Caco-2 (cell line): ENCODE measurements at places on chromosomes 5 and 9. TPM values are rescaled to one million over a fixed set of nuclear protein-coding genes. Genes with fewer than 3 reads are reported as not detected.

DNA sequence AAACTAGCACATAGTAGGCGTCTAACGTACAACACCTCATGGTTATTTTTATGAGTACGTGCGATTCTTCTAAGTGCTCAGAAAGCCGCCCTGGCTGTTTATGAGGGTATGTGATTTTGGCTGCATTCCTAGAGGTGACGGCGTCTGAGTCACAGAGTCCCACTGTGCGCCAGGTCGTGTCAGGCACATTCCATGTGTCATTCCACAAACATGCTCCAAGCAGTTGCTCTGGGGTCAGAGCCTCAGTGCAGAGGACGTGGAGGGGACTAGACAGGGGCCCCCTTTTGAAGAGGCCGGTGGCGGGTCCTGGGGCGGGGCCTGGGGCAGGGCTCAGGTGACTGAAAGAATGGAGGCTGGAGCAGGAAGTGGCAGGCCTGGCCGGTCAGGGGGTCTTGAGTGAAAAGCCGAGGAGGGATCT lies 51.9 kb downstream of the NEK6 start:
- DNase-seq, result peak; percentile 93

Gene SHC3
- 0.19 and 0.20 TPM in 2 replicates for total RNA-seq

Gene ARL14EPL
- total RNA-seq, result not detected in 2 replicates

- DNase-seq, result no peak
Measured at GRCh38 chr5:133934822-133935666, 33.4 kb downstream of the C5orf15 start.

Gene GABRA1
- not detected in 2 replicates for total RNA-seq

GRCh38 chr9:117903453-117903852 lies 199.2 kb downstream of the TLR4 start:
- no peak for DNase-seq

DNA sequence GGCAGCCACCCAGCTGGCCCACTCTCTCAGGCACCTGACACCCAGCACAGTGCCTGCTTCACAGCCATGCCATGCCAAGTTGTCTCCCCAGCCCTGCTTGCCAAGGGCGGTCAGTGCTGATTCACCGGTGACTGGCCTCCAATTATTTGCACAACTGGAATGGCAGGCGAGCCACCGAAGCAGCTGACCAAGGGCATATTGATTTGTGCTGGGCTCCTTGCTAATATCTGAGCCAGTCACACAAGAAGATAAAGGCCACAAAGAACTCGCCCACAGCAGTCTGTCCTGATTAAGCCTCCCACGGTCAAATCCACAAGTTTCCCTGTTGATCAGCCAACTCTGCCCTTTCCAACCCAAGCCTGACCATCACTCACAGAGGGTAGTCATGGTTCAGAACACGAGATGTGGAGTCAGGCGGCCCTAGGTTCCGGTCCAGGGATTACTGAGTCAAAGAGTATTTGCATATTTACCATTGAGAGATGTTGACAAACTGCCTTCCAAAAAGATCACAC lies 6.4 kb upstream of the EEIG1 start:
- DNase-seq, result no peak

- DNase-seq, result no peak
Measured at GRCh38 chr5:106258591-106259125, 1412.1 kb downstream of the EFNA5 start.

- DNase-seq, result no peak
Measured at GRCh38 chr9:38350529-38350928, 42.0 kb upstream of the ALDH1B1 start.

Gene SLC34A3
- total RNA-seq, result 0.19 TPM in 1 of 2 replicates, not detected in the other

DNA sequence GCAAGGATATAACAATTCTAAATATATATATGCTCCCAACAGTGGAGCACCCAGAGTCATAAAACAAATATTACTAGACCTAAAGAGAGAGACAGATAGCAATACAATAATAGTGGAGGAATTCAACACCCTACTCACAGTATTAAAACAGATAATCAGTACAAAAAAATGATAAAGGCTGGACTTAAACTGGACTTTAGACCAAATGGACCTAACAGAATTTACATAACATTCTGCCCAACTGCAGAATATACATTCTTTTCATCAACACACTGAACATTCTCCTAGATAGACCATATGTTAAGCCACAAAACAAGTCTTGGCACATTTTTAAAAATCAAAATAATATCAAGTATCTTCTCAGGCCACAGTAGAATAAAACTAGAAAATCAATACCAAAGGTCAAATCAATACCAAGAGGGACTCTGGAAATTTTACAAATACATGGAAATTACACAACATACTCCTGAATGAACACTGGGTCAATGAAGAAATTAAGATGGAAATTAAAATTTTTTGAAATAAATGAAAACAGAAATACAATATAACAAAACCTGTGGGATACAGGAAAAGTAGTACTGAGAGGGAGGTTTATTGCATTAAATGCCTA lies 100.8 kb downstream of the FBXL17 start:
- DNase-seq, result no peak

DNA sequence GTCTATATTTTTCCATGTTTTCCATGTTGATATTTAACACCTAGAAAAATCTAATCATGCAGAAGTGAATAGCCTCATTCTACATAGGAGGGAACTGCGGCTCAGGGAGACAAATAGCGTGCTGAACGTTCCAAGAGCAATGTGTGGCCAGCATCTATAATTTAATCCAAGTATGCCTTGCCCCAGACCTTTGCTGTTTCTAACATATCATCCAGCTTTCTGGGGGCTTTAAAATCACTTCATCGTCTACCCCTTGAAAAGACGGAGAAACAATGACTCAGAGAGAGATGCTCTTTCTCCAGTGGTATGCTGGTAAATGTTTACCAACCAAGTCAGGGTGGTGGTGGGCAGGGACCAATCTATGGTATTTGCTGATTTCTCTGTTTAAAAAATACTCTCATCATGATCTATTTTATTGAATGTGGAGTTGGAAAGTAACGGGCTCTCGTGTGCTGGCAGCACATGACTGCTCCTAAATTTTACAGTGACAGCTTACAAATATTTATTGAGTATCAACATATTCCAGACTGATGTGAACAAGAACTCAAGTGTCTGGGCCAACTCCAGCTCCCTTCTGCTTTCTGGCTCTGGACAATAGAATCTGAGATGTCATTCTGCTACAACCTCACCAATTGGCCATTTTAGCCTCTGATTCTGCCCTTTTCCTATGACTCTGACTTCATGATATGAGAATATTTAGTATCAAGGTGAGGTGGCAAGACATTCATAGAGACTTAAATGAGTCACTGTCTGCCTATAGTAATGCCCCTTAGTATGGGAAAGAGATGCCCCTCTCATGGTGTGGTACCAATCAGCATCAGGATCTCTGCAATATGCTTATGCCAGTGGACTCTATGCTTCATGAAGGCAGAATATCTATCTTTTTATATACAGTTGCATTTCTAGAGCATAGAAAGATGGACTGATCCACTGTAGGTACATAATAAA lies 407.4 kb upstream of the TNC start:
- DNase-seq, result no peak

Gene FOXD4L4
- 0.26 and 0.32 TPM in 2 replicates for total RNA-seq

Gene BTNL3
- 0.14 TPM in 1 of 2 replicates, not detected in the other for total RNA-seq

Gene TOR4A
- 1.8 and 1.9 TPM in 2 replicates for total RNA-seq

GRCh38 chr9:100474924-100475276 lies 2.0 kb downstream of the TMEFF1 start:
- no peak for DNase-seq

DNA sequence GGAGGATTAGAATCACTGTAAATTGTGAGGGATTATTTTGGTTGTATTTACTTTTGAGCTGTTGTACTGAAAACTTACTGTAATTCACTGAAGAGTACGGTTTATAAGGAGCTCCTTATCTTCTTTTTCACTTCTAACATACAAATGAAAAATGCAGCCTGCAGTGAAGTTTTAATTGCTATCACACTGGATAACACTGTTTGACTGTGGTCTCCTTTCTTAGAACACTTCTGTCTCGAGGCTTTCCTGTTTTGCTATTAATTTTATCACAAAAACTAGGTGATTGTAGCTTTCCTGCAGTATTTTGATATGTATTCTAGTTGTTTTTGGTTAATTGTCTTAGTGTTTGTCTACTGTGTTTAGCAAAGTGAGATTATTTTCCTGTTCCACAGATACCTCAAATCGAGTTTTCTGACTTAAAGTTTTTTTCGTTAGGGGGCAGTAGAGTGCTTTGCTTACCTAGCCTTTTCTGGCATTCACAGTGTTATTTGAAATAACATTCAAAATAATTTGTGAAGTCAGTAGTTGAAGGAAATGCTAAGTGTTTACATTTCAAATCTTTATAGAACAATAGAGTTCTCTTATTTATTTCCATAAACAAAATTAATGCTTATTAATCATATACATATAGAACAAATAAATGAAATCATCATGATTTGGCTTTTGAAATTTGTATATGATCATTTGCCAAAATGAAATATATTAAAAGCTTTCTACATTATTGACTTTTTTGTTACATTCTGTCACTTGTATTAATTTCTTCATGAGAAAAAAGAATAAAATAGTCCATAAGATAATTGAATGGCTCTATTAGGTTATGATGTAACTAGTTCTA lies 52.9 kb downstream of the COMMD10 start:
- DNase-seq, result peak; percentile 54

Gene CKS2
- total RNA-seq, result 93.8 and 94.1 TPM in 2 replicates

Gene FOXD1
- 2.8 and 3.1 TPM in 2 replicates for total RNA-seq

Gene PTGDS
- total RNA-seq, result not detected in 2 replicates

DNA sequence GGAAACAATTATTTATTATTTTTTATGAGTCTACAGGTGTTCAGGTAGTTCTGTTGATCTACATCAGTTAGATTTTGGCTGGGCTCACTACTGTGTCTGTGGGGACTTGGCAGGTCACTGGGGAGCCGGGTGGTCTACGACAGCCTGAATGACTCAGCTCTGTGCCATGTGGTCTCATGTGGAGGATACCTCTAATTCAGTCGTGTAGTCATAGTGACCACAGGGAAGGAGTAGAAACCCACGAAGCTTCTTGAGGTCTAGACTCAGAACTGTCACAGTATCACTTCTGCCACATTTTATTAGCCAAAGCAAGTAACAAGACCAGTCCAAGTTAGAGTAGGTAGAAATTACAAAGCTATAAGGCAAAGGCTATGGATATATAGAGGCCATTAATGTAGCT lies 64.7 kb upstream of the GRAMD2B start:
- no peak for DNase-seq

GRCh38 chr5:64015824-64016223 lies 53.6 kb upstream of the HTR1A start:
- DNase-seq, result no peak

DNA sequence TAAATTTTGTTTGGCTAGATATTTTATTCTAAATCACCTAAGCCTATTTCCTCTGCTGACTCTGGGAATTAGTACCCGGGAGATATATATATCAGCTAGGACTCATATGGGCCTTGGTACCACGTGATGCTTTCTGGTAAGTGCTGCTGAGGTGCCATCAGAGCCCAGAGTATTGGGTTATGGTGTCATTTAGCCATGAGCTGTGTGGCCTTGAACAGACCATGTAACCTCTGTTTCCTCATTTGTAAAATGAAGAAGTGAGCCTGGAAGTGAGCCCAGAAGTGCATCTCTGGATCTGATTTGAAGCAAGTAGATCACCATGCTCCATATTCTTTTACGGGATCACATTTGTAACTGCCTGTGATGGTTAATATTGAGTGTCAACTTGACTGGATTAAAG lies 126.1 kb downstream of the GPBP1 start:
- DNase-seq, result no peak

DNA sequence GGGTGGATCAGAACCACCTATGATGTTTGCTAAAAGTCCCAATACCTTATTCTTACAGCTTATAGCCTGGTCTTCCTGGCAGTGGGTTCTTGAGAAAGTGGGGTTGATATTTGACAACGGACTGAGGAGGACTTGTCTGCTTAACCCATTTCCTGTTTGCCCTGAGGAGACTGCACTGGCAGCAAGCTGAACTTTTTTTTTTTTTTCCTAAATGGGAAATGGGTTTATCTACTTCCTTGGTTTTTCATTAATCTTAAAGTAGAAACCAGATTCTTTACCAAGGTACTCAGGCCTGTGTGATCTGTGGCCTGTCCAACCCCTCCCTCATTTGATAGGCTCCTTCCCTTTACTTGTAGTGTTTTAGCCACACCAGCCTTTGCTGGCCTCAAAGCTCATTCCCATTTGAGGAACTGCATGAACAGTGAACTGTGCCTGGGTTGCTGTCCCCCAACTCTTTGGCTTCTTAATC lies 47.1 kb downstream of the C9orf57 start:
- DNase-seq, result peak; percentile 39

Gene ACOT12
- 1.4 TPM in 2 replicates for total RNA-seq

Gene ENTREP1
- not detected in 2 replicates for total RNA-seq

DNA sequence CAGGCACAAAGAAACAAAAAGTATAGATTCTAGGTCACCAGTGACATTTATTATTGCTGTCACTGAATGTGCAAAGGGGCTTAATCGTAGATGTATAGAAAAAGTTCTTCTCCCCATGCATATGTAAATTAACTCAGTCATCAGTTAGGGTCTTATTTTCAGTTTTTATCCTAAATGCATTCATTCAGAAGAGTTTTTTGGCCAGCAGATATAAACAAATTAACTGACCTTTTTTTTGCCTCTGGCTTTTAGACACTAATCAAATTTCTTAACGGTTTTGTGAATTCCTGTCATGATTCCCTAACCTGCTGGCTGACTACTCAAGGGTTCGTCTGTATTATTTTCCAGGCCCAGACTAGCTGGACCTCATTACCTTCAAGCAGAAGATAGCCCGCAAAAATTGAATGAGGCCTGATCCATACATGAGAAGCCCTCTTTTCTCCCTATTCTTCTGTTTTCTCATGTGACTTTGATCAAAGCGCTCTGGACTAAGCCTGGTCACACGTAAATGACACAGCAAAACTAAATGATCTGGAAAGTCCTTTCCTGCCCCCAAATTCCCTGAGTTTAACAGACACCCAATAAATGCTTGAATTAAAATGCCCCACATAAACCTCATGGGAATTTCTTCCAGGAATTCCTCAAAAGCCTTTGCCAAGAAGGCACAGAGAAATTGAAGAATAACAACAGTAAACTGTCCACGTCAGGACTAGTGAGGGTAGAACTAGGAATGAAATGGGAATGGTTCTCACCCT lies 83.7 kb downstream of the MYO10 start:
- DNase-seq, result no peak

DNA sequence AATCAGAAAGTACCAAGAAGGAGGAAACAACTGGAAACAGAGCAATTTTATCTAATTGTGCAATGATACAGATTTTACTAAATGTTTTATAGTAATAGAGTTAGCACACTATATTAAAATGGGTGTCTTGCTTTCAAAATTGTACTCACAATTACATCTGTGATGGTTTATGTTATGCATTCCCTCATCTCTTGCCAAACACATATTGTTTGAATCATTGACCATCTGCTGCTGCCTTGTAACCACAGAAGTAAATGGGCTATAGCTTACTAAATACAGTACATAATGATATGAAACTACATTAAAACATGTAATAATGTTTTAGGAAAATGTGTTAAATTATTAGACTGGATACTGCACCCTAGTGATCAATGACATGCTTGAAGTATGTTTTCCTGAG lies 158.1 kb downstream of the SLC25A46 start:
- no peak for DNase-seq

- DNase-seq, result no peak
Measured at GRCh38 chr9:137949260-137949659, 71.7 kb downstream of the CACNA1B start.

Gene CCDC180
- total RNA-seq, result 2.3 and 5.9 TPM in 2 replicates

- DNase-seq, result peak; percentile 27
Measured at GRCh38 chr9:35107297-35108290, 4.7 kb upstream of the STOML2 start.
